ENCODE measurements at places on chromosomes 6 and 20.
A peak's percentile ranks its signal among the peaks of the same experiment; 100 is the strongest.

- no peak for DNase-seq
Measured at GRCh38 chr6:117495869-117496268, 13.4 kb downstream of the DCBLD1 start.

- no peak for DNase-seq
Measured at GRCh38 chr6:41100871-41101287, 28.1 kb downstream of the NFYA start.

DNA sequence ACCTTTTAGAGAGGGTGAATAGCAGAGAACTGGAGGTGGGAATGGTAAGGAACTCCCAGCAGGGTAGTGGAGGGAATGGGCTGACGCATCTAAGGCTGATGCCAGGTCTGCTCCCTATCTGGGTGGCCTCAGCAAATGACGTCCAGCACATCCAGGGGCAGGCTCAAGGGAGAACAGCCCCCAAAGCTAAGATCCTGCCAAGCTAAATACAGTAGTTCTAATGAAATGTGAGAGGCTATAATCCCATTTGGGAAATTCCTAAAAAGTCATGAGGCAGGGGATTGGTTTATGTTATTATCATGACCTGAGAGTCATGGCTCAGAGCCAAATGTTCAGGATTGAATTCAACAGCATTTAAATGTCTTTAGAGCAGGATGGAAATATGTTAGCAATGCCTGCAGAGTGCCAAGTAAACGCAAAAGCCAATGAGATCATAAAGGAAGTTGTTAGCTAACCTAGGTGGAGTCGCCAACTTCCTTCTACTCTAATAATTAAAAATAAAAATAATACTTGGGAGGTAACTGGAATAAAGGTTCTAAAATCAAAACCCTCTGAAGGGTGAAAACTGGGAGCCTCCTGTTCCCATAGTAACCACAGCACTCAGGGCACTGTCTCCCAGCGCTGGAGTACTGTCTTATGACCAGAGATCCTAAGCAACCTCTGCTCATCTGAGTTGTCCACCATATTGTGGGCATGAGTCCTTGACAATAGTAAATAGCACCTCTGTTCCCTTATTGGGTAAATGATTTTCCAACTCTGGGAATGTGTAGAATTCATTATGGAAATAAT is 34.8 kb downstream of the IYD start:
- no peak for DNase-seq

DNA sequence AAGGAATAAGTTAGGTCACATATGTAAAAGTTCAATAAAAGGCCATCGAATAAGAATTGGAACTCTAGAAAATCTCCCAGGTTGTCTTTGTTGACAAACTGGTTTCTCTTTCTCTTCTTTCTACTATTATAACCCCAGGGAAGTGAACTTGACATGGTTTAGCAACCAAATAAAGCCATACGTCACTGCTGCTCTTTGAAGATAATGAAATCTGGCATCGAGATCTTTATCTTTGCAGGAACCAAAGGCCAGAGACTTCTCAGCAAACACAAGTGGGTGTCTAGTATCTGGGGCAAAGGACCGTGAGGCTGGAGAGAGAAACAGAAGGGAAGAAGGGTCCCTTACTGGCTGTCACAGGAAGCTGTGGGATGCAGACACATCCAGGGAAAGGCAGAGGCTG is 286.7 kb upstream of the CDYL start:
- DNase-seq: no peak

DNA sequence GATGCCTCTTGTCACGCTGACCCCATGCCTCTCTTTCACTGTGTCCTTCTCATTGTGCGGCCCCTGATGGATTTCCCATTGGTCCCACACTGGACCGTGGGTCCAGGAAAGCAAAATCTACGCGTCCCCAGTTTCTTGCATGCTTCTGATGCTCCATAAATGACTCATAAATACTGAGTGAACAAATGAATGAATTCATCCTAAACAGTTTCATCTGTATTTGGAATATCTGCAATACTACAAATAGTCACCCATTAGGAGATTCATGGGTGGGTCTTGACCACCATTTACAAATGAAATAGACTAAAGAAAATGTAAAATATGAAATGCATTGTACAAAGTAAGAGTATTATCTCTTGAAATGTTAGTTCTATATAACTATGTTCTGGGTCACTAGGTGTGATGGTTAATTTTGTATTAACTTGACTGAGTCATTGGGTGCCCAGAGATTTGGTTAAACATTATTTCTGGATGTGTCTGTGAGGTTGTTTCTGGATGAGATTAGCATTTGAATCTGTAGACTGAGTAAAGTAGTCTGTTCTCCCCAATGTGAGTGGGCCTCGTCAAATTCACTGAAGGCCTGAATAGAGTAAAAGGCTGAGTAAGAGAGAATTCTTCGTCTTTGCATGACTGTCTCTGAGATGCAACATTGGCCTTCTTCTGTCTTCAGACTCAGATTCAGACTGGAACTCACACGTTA is 448.7 kb downstream of the PREX1 start:
- no peak for DNase-seq

DNA sequence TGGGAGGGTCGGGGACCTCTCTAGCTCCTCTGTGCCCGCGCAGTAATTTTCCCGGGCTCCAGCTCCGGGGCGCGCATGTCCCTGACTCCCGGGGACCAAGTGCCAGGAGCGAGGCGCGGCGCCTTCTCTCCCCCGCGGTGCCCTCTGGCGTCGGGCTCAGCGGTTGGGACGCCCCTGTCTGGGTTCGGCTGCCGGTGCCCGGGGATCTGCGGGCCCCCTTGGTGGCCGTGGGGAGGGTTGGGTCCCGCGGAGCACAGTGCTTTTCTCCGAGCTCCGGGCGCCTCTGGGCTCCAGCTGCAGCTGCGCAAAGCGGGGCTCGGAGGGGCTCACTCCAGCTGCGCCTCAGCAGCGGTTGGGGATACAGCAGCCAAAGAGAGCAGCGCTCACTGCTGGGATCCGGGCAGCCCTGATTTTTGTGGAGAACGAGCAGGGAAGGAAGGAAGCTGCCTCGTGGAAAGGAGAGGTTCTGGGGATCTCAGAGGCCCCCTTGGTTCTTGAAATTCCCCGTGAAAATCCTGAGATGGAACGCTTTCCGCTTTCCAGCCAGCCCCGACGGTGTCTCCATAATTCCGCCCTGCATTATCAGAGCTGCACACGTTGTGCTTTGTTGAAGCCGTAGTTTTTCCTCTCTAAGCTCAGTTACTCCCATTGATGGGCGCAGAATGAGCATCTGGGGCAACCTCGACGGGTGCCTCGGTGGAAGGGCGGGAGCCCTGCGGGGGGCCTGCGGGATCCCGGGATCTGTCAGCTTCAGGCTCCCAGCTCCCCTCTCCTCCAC is 861 bp downstream of the PPP1R14C start:
- DNase-seq: no peak

DNA sequence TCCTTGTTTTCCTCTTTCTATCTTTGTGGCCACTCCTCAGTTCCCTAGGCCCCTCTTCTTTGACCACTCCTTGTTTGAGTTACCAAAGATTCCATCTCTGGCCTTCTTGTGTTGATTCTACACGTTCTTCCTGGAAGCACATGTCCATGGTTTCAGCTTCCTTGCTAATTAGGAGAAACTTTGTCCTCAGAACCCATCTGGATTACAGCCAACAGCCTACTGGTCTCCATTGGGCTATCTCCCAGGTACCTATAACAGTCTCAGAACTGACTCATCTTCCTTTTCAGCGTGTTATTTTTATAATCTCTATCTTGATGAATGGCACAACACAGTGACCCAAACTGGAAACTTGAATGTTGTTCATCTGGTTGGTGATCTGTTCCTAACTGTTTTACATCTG is 17.5 kb downstream of the PTPRA start:
- DNase-seq: no peak

GRCh38 chr20:2833761-2834160 is 6.7 kb downstream of the PCED1A start:
- DNase-seq: no peak

DNA sequence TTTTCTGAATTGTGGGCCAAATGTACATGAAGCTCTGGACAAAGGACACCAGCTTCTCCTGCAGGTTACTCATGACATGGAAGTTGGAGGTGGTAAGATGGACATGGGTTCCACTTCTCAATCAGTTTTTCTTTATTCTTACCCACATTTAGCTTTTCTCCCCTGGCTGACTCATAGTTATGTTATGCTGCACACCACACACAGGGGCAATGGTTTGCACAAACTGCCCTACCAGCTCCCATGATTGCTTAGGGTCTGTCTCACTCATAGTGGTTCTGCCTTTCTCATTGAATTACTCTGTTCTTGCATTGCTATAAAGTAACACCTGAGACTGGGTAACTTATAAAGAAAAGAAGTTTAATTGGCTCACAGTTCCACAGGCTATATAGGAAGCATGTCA is 4.5 kb upstream of the CD109 start:
- no peak for DNase-seq

DNA sequence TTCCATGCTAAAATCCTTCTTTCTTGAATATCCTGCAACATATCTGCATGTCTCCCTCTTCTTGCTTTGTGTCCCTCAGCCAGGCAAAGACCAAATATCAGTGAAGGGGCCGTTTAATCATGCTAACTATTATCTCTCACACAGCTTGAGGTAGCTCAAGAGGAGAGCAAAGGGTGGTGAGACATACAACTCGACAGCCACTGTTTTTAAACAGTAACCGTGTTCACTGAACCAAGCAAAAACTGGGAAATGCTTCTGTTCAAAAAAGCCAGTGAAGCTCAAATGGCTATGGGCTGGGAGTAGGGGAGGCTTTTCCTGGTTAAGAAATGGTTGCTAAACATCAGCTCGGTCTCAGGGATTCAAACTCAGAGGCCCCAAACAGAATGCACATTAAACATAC is 83.4 kb downstream of the MAP7 start:
- no peak for DNase-seq

- DNase-seq: no peak
Measured at GRCh38 chr6:82185948-82186535, 61.5 kb downstream of the IBTK start.

DNA sequence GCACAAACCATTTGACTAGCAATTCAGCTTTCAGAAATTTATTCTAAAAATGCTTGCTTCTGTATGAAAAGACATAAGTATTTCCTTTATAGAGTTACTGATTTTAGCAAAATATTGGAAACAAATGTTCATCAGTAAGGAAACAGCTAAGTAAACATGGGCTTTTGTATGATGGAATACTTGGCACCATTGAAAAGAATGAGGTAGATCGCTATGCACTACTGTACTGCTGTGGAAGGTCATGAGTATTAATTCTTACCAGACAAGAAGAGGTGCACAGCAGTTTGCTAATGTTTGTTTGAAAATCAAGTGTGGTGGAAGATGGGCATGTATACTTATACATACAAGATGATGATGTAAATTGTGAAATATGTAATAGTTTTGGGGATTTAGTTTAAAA is 73.0 kb downstream of the FARS2 start:
- DNase-seq: no peak

GRCh38 chr6:4698901-4699659 is 77.1 kb upstream of the CDYL start:
- DNase-seq: no peak

- no peak for DNase-seq
Measured at GRCh38 chr20:38196592-38196991, 31.5 kb upstream of the TGM2 start.

- no peak for DNase-seq
Measured at GRCh38 chr6:4777394-4777935, 1.3 kb downstream of the CDYL start.

DNA sequence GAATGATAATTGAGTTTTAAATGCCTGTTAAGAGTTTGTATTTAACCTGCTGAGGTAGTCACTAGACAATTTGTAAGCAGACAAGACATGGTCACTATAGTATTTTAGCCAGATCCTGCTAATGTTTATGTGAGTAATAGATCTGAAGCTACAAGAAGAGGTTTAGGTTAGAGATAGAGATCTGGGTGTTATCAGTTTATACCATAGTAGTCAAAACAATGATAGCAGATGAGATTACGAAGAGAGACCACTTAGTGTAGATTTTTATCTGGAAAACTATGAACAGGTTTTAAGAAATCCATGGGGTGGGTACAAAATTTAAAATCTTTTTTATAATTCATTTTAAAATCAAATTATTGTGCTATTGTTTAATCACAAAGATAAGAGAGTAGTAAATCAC is 47.5 kb downstream of the PHIP start:
- no peak for DNase-seq

DNA sequence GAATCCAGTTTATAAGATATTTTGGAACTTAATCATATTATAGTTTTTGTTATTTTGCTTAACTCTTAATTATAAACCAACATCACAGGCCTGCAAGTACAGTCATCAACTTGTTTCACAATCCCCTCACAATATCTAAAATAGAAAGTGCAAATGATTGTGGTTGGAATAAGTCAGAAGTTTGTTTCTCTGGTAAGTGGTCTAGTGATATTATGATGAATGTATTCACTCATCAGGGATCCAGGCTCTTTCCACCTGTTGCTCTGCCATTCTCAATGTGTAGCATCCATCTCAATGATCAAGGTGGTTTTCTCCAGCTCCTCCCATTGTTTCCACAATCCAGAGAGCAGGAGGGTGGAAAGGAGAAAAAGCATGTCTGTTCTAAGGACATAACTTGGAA is 54.2 kb downstream of the OPN5 start:
- no peak for DNase-seq

GRCh38 chr6:52362443-52363227 is 684 bp downstream of the PAQR8 start:
- no peak for DNase-seq

GRCh38 chr6:118387921-118388701 is 160.0 kb upstream of the PLN start:
- no peak for DNase-seq

DNA sequence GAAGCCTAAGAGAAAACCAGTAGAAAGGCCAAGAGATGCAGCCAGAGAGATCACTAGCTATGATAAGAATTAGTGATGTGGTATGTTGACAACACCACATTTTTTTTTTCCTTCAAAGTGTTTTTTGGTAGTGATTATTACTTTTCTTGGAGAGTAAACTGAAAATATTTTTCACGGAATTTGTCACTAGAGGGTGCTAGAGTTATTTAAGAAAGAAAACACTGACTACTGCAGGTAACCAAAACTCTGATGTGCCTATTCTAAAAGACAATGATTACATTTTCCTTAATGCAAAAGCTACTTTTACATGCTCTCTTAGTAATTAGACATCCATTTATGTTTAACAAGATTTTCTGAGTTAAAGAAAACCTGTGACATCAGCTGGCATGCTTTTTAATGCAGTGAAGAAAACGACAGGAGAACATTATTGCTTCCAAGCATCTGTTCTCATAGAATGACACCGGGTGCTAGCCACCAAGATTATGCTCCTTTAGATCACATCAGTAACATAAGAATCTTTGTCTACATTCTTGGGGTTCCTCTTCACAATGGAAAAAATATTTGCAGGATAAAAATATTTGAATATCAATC is 28.8 kb downstream of the RWDD2A start:
- DNase-seq: peak; percentile 66

DNA sequence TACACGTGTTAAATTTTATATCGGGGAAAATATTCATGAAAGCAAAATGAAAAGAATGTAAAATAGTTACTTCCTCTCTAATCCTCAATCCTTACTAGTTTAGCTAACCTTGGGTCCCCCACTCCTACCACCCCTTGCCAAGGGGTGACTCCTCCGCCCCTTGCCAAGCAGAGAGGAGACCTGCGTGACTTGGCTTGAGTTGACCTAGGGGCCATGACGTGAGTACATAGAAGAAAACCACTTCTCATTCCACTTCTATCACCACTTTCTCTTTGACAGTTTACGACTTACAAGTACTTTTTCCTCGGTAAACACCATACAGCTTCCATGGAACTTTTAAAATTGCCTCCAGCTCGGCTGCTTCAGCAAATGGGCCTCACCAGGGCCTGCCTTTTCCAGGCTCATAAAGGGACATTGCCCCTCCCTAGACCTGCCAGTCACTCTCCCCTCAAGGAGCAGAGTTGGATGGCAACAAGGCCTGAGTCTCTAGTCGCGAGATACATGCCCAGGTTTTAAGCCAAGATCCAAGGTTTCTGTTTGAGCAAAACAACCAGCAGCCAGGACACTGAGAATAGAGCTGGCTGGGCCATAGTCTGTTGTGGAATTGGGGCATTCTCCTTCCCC is 29.9 kb downstream of the SDCBP2 start:
- DNase-seq: no peak
